ENCODE measurements at places on chromosomes 3 and 15. TPM values are rescaled to one million over a fixed set of nuclear protein-coding genes. Genes with fewer than 3 reads are reported as not detected.
A peak's percentile ranks its signal among the peaks of the same experiment; 100 is the strongest.

- no peak overlapping the region for H3K4me3 ChIP-seq
- no peak overlapping the region for H3K27ac ChIP-seq
- no peaks in the 10 kb centered on the region for H3K36me3 ChIP-seq
- H3K4me1 ChIP-seq, result no peaks in the 10 kb centered on the region
- DNase-seq, result no peak
- H3K27me3 ChIP-seq, result no peaks in the 10 kb centered on the region
These were observed 99.1 kb downstream of the UBE2E2 start for GRCh38 chr3:23302271-23302670.

PGBD4 gene
- 1.7 TPM for polyA plus RNA-seq

GRCh38 chr3:194282436-194283122, 68.5 kb downstream of the CPN2 start:
- H3K27ac ChIP-seq, result no peak overlapping the region
- H3K4me1 ChIP-seq, result peaks cover 6% of the 10 kb centered on the region
- H3K36me3 ChIP-seq, result no peaks in the 10 kb centered on the region
- DNase-seq, result no peak

MUC20 gene
- polyA plus RNA-seq, result 0.83 TPM

- peaks cover 16% of the 10 kb centered on the region for H3K4me1 ChIP-seq
- H3K27me3 ChIP-seq, result no peaks in the 10 kb centered on the region
- H3K36me3 ChIP-seq, result no peaks in the 10 kb centered on the region
- peak overlapping the region; percentile 33 for H3K27ac ChIP-seq
- peak; percentile 3 for DNase-seq
These were observed 531 bp downstream of the LZTFL1 start for GRCh38 chr3:45841420-45841756.

COLQ gene
- polyA plus RNA-seq, result 0.46 TPM

GRCh38 chr3:130737622-130738021, 9.0 kb downstream of the PIK3R4 start:
- H3K4me3 ChIP-seq, result no peak overlapping the region
- H3K27me3 ChIP-seq, result no peaks in the 10 kb centered on the region
- no peak overlapping the region for H3K27ac ChIP-seq

- H3K36me3 ChIP-seq, result no peaks in the 10 kb centered on the region
- no peaks in the 10 kb centered on the region for H3K4me1 ChIP-seq
- no peak overlapping the region for H3K4me3 ChIP-seq
- H3K27me3 ChIP-seq, result no peaks in the 10 kb centered on the region
- no peak for DNase-seq
- H3K27ac ChIP-seq, result no peak overlapping the region
These were observed 133.0 kb upstream of the SNTN start for GRCh38 chr3:63519426-63519825.

GRCh38 chr3:5840056-5840455, 652.5 kb downstream of the EDEM1 start:
- H3K36me3 ChIP-seq, result no peaks in the 10 kb centered on the region
- no peak for DNase-seq

GP5 gene
- polyA plus RNA-seq, result 0.01 TPM

DNA sequence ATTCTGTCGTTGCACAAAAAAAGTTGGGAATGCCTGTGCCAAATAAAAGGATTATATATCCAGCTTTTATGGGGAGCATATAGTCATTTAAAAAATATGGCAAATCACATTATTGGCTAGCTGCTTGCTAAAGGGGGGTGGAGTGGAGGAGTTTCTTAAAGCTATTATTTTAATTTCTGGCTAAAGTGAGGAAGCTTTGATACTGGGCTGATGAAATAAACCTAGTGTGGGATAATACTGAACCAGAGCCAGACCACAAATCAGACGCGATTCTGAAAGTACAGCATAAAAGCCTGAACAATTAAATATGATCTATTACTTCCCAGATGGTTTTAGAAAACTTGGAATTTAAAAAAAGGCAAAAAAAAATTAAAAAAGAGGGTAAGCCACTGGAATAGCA, 14.4 kb downstream of the POLR2M start:
- no peak overlapping the region for H3K27ac ChIP-seq
- 0 out of 2 replicates have a peak, but pooled peaks cover 6% of the 10 kb centered on the region for H3K4me1 ChIP-seq
- DNase-seq, result no peak
- no peaks in the 10 kb centered on the region for H3K27me3 ChIP-seq

TLE3 gene
- polyA plus RNA-seq, result 10.8 TPM

- peak overlapping the region; percentile 95 for H3K27ac ChIP-seq
- peak; percentile 88 for DNase-seq
- no peaks in the 10 kb centered on the region for H3K27me3 ChIP-seq
- H3K4me1 ChIP-seq, result peaks cover 62% of the 10 kb centered on the region
- H3K36me3 ChIP-seq, result no peaks in the 10 kb centered on the region
These were observed 22.1 kb upstream of the TRA2B start for GRCh38 chr3:185959609-185960521.

- H3K4me1 ChIP-seq, result no peaks in the 10 kb centered on the region
- H3K27me3 ChIP-seq, result no peaks in the 10 kb centered on the region
- no peak overlapping the region for H3K4me3 ChIP-seq
- no peaks in the 10 kb centered on the region for H3K36me3 ChIP-seq
These were observed 42.4 kb upstream of the DAZL start for GRCh38 chr3:16647668-16648067.

DNA sequence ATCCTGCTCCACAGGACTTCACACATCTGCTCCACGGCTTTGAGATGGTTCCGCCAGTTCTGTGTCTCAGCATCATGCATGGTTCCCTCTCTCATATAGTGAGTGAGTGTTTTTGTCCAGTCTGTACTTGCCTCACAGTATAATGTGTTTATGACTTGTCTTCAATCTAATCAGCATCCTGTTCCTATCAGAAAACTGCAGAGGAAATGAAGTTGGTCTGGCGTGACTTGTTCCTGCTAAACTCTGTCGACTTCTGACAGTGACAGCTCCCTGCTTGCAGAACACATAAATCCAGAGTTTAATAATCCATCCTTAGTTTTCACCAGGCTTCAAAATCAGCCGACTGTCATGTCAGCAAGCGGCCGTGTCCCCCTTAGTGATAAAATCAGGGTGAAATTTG, 222.3 kb downstream of the SLCO3A1 start:
- no peaks in the 10 kb centered on the region for H3K4me1 ChIP-seq
- no peaks in the 10 kb centered on the region for H3K27me3 ChIP-seq
- H3K36me3 ChIP-seq, result no peaks in the 10 kb centered on the region
- H3K27ac ChIP-seq, result no peak overlapping the region
- DNase-seq, result no peak

PRICKLE2 gene
- 0.01 TPM for polyA plus RNA-seq

MYRIP gene
- polyA plus RNA-seq, result 0.84 TPM

- no peaks in the 10 kb centered on the region for H3K27me3 ChIP-seq
- H3K4me1 ChIP-seq, result no peaks in the 10 kb centered on the region
- DNase-seq, result no peak
These were observed 484.8 kb downstream of the NAALADL2 start for GRCh38 chr3:175343946-175344345.

NANOGP8 gene
- not detected for polyA plus RNA-seq

PLIN1 gene
- 0.74 TPM for polyA plus RNA-seq

SLC6A11 gene
- polyA plus RNA-seq, result 30.4 TPM

- DNase-seq, result no peak
- no peak overlapping the region for H3K4me3 ChIP-seq
- H3K27ac ChIP-seq, result no peak overlapping the region
- no peaks in the 10 kb centered on the region for H3K4me1 ChIP-seq
- H3K36me3 ChIP-seq, result no peaks in the 10 kb centered on the region
These were observed 1141.4 kb downstream of the TBL1XR1 start for GRCh38 chr3:176055836-176056235.

DNA sequence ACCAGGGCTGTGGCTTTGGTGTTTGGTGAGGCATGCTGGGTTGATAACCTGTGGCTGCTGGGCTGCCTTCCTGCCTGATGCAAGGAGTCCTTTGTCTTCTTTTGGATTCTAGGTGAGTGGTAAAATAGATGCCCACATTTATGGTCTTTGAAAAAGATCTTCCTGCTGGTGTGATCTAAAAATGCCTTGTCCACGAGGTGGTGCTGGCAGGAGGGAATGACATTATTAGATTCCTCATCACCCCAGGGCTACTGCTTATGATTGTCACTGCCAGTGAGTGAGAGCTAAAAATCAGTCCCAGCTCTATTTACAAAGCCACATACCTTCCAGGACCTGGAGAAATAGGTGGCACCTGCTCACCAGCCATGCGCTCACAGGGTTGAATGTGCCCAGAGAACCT, 355.5 kb upstream of the ROPN1 start:
- H3K36me3 ChIP-seq, result no peaks in the 10 kb centered on the region
- DNase-seq, result no peak
- H3K27me3 ChIP-seq, result no peaks in the 10 kb centered on the region
- H3K4me1 ChIP-seq, result no peaks in the 10 kb centered on the region

- H3K27me3 ChIP-seq, result peaks cover 4% of the 10 kb centered on the region
- H3K36me3 ChIP-seq, result no peaks in the 10 kb centered on the region
- H3K4me3 ChIP-seq, result no peak overlapping the region
- DNase-seq, result no peak
These were observed 29.9 kb upstream of the ADPGK start for GRCh38 chr15:72813345-72814004.

- H3K4me3 ChIP-seq, result no peak overlapping the region
- no peaks in the 10 kb centered on the region for H3K27me3 ChIP-seq
- H3K27ac ChIP-seq, result no peak overlapping the region
- H3K36me3 ChIP-seq, result no peaks in the 10 kb centered on the region
- DNase-seq, result no peak
These were observed 452.8 kb downstream of the ROBO1 start for GRCh38 chr3:79314962-79315361.

DNA sequence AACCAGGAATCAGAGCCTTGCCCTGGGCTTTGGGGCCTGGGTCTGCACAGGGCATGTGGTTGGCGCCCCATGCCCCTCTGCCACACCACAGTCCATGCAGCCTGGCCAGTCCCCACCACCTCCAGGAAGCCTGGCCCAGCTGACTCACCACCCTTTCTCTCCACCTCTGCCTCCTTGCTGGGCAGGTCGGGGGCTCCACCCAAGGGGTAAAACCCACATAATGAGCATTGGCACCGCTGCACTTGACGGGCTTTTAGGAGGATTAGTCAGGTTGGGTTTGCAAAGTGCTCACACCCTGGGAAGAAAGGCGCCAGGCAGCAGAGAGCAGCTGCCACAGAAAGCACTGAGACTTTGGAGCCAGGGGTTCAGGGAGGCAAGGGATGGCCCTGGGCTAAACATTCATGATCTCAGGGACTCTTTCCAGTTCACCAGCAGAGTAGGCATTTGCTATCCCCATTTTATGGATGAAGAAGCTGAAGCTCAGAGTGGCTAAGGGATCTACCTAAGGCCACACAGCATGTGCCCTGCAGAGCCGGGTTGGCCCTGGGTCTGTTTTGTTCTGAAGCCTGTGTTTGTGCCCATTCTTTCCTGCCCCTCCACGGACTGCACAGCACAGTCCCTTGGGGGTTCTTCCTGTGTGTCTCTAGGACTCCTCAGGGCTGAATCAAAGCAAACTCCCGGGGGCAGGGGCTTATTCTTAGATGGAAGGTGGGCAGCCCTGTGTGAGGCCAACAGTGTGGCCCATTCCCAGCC, 113.4 kb downstream of the ETFA start:
- H3K4me3 ChIP-seq, result no peak overlapping the region
- H3K27ac ChIP-seq, result no peak overlapping the region
- no peaks in the 10 kb centered on the region for H3K27me3 ChIP-seq
- no peaks in the 10 kb centered on the region for H3K36me3 ChIP-seq
- H3K4me1 ChIP-seq, result peaks cover 53% of the 10 kb centered on the region

LRRN1 gene
- polyA plus RNA-seq, result 0.01 TPM

IL17RB gene
- polyA plus RNA-seq, result 198 TPM

DNA sequence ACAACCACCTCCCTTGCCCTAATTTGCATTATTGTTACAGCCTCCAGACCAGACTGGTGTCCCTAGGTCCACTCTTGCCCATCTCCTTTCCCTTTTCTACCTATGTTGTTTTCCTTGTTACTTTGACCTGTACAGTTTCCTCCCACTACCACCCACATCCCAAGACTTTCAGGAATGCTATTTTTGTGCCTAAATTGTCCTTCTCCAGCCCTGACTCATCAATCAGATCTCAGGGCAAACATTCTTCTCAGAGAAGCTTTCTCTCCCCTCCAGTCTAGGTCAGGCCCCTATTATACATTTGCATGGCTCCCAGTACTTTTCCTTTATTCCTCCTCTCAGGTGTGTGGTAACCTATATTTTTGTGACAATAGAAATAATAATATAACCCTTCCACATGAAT, 241.5 kb downstream of the IGSF11 start:
- H3K36me3 ChIP-seq, result no peaks in the 10 kb centered on the region
- DNase-seq, result no peak
- no peak overlapping the region for H3K4me3 ChIP-seq
- no peaks in the 10 kb centered on the region for H3K4me1 ChIP-seq
- no peaks in the 10 kb centered on the region for H3K27me3 ChIP-seq

CKMT1B gene
- 0.34 TPM for polyA plus RNA-seq

GRCh38 chr15:100879464-100880138, at the start of gene ALDH1A3:
Gene ALDH1A3, plus strand, starts transcription at chr15:100879831. Its CDS starts 77 bp downstream, at chr15:100879908.
- DNase-seq, result no peak
- H3K4me3 ChIP-seq, result no peak within 1 kb of the TSS
- no peaks in the 10 kb centered on the region for H3K4me1 ChIP-seq
- H3K27ac ChIP-seq, result no peak within 1 kb of the TSS

DNA sequence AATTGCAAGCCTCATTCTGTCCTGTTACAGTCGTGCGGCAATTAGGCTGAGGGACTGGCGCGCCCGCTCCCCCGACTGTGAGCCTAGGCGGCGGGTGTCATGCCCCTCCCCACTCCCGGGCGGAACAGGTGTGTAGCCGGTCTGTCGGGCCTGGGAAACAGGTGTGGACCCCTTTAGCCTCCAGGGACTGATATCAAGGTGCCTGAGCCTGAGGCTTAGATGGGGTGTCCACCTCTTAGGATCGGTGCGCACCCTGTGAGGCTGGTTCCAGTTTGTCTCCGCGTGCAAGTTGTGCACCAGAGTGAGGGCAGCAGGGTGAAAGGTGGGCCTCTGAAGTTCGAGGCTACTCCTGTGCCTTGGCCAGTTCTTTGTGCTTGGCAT, 686 bp downstream of the VPS8 start:
- H3K27ac ChIP-seq, result no peak overlapping the region
- H3K4me3 ChIP-seq, result peak overlapping the region; percentile 71
- no peak for DNase-seq
- peaks cover 31% of the 10 kb centered on the region for H3K4me1 ChIP-seq
- no peaks in the 10 kb centered on the region for H3K36me3 ChIP-seq
- H3K27me3 ChIP-seq, result no peaks in the 10 kb centered on the region

DNA sequence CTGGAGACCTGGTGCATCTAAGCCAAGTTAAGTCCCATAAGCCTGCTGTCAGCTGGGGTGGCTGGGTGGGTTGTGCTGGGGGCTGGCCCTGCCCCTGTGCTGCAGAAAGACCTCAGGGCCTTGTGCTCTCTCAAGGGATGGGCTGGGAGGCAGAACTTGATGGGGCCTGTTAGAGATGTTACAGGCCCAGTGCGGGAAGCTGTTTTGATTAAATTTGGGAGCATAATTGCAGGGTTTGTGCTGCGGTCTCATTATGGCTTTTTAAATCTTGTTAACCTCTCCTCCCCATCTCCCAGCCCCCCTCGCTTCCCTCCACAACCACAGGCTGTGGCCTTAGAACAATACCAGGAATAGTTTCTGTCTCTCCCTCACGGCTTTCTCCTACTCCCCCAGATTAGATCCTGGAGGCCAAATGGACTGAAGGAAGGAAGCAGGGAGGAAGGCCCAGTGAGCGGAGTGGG, 87.6 kb upstream of the TLE3 start:
- no peak overlapping the region for H3K4me3 ChIP-seq
- peaks cover 16% of the 10 kb centered on the region for H3K4me1 ChIP-seq
- H3K36me3 ChIP-seq, result no peaks in the 10 kb centered on the region
- DNase-seq, result no peak
- no peak overlapping the region for H3K27ac ChIP-seq

EXD1 gene
- not detected for polyA plus RNA-seq

- peak within 1 kb of the TSS; percentile 94 for H3K4me3 ChIP-seq
- H3K27me3 ChIP-seq, result no peaks in the 10 kb centered on the region
- DNase-seq, result peak; percentile 75
- peak within 1 kb of the TSS; percentile 85 for H3K27ac ChIP-seq
- 0 out of 3 replicates have a peak, but pooled peaks cover 4% of the 10 kb centered on the region for H3K36me3 ChIP-seq
- H3K4me1 ChIP-seq, result peaks cover 32% of the 10 kb centered on the region
These were observed at the start of gene LACTB for GRCh38 chr15:63121382-63122001. Gene LACTB, plus strand, starts transcription at chr15:63121861. Its CDS starts 11 bp downstream, at chr15:63121872.

All from HepG2 (cell line).